Activated T-helper 1 cell treated with Interleukin-2 at 50 U/mL for 16 hours (primary cell): ENCODE measurements at places on chromosomes 3 and 15.

DNA sequence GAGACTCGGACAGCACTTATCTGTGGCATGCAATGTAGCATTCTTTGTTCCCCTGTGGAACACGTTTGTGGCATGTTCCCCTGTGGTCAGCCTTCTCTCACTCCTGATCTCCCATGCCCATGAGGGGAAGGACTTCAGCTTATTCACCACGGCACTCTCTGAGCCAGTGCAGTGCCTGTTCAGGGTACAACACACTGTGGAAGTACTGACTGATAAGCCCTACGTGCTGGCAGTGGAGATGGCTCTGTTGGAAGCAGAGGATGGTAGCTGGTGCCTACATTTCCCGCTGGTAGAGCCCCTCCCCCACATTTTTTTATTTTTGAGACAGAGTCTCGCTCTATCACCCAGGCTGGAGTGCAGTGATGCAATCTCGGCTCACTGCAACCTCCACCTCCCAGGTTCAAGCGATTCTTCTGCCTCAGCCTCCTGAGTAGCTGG, 43.5 kb upstream of the ETV5 start:
- no peak for DNase-seq

GRCh38 chr3:102090721-102091045, 241.4 kb downstream of the NFKBIZ start:
- no peak for DNase-seq

DNA sequence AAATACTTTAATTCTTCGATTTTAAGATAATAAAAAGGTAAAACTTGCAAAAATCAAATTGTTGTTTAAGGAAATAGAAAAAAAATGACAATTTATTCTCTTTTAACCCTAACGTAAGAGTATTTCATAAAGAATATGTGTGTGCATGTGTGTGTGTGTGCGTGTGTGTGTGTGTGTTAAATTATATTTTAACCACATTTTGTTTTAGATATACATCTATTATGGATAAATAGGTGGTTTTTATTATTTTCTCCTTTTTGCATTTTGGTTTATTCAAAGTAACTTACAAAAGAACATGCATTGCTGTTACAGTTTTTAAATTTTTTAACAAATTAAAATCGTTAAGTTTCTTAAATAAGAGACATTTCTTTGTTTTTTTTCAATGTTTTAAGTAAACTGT, 414.4 kb downstream of the NAALADL2 start:
- no peak for DNase-seq

- DNase-seq = no peak
Observed at GRCh38 chr3:157115069-157116006, 44.6 kb downstream of the CCNL1 start.

GRCh38 chr15:80854104-80854503, 74.9 kb downstream of the CEMIP start:
- no peak for DNase-seq

DNA sequence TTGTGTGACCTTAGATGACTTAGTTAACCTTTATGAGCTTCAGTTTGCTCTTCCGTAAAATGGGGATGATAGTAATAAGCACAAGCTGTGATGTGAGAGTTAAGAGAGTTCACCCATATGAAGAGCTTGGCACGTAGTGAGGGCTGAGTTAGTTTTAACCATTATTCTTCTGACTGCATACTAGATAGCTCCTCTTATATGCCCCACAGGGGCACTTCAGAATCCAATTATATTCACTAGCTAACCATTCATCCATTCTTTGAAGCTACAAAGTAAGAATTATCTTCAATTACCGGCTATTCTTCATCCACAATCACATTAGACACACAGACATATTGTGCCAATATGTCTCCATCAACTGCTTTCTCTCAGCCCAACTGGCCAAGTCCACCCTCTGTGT, 159.0 kb upstream of the STT3B start:
- no peak for DNase-seq
